Activated T-helper 2 cell treated with anti-CD3 and anti-CD28 coated beads, Interferon-gamma antibody, Interleukin-2, Interleukin-4, amounts not matched to agents 10 μg/mL and 5 μg/mL and 100 μg/mL, durations not matched to agents 14 hours and 24 hours and 36 hours (primary cell): ENCODE measurements at places on chromosomes 7 and 10.

- DNase-seq = no peak
Observed at GRCh38 chr10:101040851-101041250, 9.8 kb downstream of the SFXN3 start.

GRCh38 chr10:114709984-114710383 lies 51.9 kb upstream of the ABLIM1 start:
- DNase-seq = no peak

- no peak for DNase-seq
Observed at GRCh38 chr7:64832136-64832535, 37.9 kb downstream of the ZNF138 start.

GRCh38 chr10:124351481-124352220 lies 67.1 kb downstream of the OAT start:
- no peak for DNase-seq

DNA sequence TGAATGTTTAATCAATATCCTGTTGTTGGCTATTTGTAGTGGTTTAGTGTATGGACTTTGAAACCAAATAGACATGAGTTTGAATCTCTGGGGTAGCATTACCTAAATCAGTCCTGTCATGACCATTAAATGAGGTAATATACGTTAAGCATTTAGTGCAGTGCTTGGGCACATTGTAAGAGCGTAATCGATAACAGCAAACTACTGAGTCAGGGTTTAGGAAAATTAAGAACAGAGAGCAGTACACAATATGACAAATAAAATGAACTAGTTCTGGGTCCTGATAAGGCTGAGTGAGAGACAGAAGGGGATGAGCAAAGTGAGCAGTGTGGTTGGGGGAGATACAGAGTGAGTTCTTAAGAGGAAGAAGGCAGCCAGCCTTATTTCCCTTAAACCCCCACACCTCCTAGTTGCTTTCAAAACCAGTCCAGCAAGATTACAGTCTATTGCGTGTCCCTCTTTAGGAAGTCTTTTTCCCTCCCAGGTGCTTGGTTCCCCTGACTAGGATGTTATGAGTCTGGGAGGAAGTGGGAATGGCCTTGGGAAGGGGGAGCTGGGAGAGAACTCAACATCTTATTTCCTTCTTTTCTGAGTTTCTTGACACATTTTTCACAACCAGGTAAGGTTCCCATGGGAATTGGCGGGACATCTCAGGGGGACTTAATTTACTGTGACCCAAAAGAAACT lies 171.0 kb downstream of the SND1 start:
- no peak for DNase-seq
